ENCODE measurements at places on chromosomes 2 and 18.
A peak's percentile ranks its signal among the peaks of the same experiment; 100 is the strongest.

DNA sequence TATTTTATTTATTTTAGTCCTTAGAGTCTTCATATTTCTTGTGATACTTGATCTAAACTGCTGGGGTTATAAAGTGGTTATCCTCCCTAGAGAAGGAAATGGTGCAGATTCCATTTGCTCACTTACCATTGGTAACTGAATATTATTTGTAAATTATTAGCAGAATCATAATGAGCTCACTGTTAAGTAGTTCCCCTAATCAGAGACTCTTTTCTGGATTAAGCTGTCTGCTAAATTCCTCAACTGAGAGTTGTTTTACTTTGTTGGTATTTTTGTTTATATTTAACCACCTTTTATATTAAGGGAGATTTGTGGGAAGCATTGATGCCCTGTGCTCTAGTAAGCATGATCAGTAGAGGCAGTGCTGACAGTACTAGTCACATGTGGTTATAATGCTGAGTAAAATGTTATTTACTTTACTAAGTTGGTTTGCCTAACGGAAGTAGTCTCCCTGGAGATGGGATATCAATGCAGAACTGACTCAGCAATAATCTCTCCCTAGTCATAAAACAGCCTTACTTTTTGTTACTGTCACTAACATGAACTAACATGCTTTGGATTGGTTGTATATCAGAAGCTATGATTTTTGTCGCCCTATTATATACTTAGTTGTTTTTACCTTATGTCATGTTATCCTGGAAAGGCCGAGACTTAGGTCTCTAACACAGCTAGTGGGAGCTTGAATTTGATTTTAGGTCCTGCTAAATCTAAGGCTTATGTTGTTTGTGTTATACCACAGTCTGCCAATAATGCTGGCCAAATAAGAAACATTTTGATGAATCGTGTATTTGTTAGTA is 166.7 kb downstream of the MCFD2 start:
- DNase-seq: peak; percentile 85

- peak; percentile 39 for DNase-seq
Measured at GRCh38 chr18:45664824-45665763, 49.8 kb downstream of the SLC14A2 start.

GRCh38 chr2:222424276-222424728 is at the start of gene SGPP2:
TSS of gene SGPP2 (plus strand) at chr2:222424543. CDS start at chr2:222424603, 60 bp downstream.
- DNase-seq: no peak

- no peak for DNase-seq
Measured at GRCh38 chr2:1727796-1728474, 16.4 kb downstream of the PXDN start.

- no peak for DNase-seq
Measured at GRCh38 chr2:9113916-9114315, 92.7 kb upstream of the ASAP2 start.

GRCh38 chr18:22690556-22690955 is 242.6 kb upstream of the RBBP8 start:
- no peak for DNase-seq

DNA sequence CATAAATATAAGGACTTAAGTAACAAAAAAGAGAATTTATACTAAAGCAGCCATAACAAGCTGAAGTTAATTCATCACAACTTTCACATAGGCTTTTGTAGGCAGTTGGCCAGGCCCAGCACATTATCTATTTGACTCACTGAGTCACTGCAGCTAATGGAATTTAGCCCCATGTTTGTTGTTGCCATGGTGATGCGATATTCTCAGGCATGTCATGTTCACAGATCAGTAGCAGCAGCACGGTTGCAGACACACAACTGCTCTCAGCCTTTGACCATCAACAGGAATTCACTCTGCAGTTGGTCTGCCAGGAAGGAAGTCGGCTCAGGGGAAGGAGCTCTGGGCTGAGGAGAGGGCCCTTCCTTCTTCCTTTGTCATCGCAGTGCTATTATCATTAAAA is 639.8 kb downstream of the TMEM182 start:
- no peak for DNase-seq

- DNase-seq: no peak
Measured at GRCh38 chr2:181778621-181779201, 98.4 kb upstream of the NEUROD1 start.

- DNase-seq: no peak
Measured at GRCh38 chr18:22052405-22053105, 116.8 kb upstream of the GATA6 start.

DNA sequence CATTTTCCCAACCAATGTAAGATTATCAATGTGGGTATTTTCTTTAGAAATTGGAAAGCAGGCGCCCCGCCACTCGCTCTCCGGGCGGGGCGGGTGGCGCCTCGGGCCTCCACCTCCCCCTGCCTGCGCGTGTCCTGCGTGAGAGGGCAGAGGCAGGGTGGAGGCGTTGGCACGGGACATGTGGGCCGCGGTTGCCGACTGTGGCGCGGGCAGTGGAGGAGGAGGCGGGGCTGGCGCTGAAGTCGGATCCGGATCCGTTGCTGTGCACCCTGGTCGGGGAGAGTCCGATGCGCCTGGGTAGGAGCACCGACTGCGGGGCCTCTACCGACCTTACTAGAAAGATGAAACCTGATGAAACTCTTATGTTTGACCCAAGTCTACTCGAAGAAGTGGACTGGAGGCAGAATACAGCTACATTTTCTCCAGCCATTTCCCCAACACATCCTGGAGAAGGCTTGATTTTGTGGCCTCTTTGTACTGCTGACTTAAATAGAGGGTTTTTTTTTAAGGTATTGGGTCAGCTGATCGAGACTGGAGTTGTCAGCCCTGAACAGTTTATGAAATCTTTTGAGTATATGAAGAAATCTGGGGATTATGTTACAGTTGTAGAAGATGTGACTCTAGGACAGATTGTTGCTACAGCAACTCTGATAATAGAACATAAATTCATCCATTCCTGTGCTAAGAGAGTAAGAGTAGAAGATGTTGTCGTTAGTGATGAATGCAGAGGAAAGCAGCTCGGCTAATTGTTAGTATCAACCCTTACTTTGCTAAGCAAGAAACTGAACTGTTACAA is 37.9 kb downstream of the PMS1 start:
- DNase-seq: peak; percentile 63

DNA sequence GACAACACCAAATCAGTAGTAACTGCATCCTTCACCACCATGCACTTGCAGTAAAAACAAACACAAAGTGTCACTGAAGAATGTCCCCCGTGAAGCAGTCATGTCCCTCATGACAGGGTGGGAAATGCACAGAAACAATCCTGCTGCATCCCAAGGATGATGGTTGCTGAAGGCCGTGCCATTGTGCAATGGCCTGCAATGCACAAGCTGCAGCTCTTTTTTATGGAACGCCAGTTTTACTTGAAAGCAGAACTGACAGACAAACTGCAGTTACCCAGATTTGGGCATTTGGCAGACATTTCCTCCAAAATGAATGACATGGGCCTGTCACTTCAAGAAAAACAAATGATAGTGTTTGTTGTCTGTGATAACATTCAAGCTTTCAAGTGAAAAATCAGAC is 2.4 kb upstream of the CHST10 start:
- no peak for DNase-seq

GRCh38 chr2:20135631-20136050 is 84.2 kb upstream of the LAPTM4A start:
- DNase-seq: peak; percentile 66

DNA sequence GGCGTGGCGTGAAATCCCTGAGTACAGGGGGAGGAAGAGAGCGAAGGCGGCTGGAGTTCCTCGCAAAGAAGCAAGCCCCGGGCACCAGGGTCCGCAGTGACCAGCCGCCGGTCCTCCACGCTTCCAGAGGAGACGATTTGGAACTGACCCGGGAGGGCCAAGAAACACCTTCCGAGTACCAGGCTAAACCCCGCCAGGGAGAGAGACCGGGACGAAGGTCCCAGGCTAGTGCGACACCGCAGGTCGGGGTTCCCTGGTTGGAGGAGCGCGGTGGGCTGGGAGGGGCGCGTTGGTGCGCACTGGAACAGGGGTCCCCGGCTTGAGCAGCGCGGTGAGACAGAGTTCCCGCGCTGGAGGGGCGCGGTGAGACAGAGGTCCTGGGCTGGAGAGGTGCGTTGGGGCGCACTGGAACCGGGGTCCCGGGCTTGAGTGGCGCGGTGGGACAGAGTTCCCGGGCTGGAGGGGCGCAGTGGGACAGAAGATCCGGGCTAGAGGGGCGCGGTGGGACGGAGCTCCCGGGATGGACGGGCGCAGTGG is 901 bp downstream of the WDFY1 start:
- DNase-seq: peak; percentile 33

DNA sequence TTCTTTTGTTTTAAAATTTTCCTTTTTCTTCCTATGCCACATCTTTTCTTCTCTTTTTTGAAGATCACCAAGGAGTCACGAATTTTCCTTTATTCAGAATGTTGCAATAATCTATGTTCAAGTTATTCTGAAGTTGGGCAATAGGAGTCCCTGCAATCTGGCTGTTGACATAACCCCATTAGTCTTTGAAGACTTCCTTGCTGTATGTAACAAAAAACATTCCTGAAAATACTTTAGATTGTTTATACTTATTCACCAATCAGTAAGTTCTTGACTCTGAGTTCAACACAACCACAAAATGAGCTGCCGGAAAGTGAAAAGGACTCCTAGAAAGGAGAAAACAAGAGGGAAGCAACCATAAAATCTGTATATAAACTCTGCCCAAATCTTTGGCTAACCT is 62.8 kb downstream of the TMEM237 start:
- peak; percentile 92 for DNase-seq

DNA sequence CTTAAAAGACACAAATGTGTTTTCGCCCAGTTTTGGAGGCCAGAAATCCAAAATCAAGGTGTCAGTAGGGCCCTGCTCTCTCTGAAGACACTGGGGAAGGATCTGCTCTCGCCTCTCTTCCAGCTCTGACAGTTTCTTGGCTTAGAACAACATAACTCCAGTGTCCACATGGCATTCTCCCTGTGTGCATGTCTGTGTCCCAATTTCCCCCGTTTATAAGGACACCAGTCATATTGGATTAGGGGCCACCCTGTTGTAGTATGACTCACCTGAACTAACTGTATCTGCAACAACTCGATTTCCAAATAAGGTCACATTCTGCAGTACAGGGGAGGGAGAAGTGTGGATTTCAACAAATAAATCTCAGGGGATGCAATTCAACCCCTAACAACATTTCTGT is 263.2 kb downstream of the SS18 start:
- peak; percentile 15 for DNase-seq

All from HCEC 1CT (cell line).